ENCODE measurements at places on chromosomes 2 and 18. TPM values are rescaled to one million over a fixed set of nuclear protein-coding genes. Genes with fewer than 3 reads are reported as not detected.

GRCh38 chr18:38551881-38552280 is 986.3 kb upstream of the CELF4 start:
- no peaks in the 10 kb centered on the region for H3K4me1 ChIP-seq
- no peak overlapping the region for H3K27ac ChIP-seq
- no peaks in the 10 kb centered on the region for H3K36me3 ChIP-seq
- no peak overlapping the region for H3K4me3 ChIP-seq
- peaks cover 5% of the 10 kb centered on the region for H3K27me3 ChIP-seq

GRCh38 chr2:182784058-182784706 is 68.1 kb downstream of the DNAJC10 start:
- H3K4me3 ChIP-seq, result no peak overlapping the region
- no peak for DNase-seq
- H3K4me1 ChIP-seq, result no peaks in the 10 kb centered on the region
- no peaks in the 10 kb centered on the region for H3K27me3 ChIP-seq

DNA sequence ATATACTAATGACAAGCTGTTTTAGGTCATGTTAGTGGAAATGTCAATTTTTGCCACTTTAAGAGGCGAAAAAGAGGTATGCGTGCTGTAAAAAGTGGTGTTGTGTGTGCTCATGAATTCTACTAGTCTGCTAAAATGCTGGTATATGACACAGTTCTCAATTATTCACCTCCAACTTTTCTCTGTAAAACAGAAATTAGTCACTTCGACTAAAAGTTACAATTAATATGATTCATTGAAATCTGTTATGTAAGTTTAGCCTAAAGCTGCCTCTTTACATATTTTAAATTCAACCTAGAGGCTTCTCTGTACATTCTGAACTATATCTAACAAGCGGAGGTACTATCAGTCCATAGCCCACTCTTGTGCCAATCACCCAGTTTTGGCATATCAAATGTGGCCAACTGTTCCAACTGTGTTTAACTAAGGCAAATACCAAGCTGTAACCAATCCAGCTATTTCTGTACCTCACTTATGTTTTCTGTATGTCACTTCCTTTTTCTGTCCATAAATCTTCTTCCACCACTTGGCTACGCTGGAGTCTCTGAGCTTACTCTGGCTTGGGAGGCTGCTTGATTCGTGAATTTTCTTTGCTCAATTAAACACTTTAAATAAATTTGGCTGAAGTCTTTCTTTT is 20.8 kb downstream of the BAZ2B start:
- H3K36me3 ChIP-seq, result no peaks in the 10 kb centered on the region
- DNase-seq, result no peak
- H3K27me3 ChIP-seq, result no peaks in the 10 kb centered on the region

DNA sequence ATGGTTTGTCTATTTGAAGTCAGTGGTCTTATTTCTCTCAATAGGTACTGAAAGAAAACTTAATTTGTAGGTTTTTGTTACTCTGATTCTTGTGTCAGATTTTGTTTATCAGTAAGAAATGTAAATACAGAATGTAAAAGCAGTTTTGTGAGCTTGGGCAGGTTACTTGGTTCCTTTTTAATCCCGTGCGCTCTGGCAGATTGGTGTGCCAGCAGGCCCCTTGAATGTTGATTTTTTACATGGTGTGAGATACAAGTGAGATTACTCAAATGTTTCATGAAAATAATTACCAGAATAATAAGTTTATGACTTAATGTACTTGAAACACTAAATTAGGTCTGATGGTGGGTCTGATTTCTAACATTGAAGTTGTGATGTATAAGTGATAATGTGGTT is 13.4 kb downstream of the HNRNPA3 start:
- H3K4me3 ChIP-seq, result no peak overlapping the region
- peaks cover 36% of the 10 kb centered on the region for H3K4me1 ChIP-seq
- no peaks in the 10 kb centered on the region for H3K27me3 ChIP-seq
- peaks cover 5% of the 10 kb centered on the region for H3K36me3 ChIP-seq
- H3K27ac ChIP-seq, result peak overlapping the region; percentile 73

DNA sequence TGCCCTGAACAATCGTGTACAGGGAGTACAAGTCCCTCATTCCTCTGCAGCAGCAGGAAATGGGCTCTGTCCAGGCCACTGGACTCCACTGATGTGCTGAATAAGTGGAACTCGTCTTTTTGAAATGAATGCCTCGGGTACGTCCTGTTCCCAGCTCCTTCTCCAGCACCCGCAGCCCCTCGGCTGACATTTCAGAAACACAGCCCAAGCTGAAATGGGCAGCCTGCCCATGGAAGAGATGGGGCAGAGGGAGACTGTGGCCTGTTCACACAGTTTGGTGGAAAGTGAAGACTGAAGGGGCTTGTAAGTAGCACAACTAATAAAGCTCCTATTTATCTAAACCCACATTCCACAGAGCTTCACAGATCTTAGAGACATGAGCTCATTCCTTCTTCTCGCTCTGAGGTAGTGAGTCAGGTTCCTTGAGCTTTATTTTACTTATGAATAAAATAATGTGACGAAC is 498.6 kb downstream of the TXNL1 start:
- no peak for DNase-seq
- H3K27me3 ChIP-seq, result no peaks in the 10 kb centered on the region
- no peaks in the 10 kb centered on the region for H3K36me3 ChIP-seq
- H3K4me3 ChIP-seq, result no peak overlapping the region

DNA sequence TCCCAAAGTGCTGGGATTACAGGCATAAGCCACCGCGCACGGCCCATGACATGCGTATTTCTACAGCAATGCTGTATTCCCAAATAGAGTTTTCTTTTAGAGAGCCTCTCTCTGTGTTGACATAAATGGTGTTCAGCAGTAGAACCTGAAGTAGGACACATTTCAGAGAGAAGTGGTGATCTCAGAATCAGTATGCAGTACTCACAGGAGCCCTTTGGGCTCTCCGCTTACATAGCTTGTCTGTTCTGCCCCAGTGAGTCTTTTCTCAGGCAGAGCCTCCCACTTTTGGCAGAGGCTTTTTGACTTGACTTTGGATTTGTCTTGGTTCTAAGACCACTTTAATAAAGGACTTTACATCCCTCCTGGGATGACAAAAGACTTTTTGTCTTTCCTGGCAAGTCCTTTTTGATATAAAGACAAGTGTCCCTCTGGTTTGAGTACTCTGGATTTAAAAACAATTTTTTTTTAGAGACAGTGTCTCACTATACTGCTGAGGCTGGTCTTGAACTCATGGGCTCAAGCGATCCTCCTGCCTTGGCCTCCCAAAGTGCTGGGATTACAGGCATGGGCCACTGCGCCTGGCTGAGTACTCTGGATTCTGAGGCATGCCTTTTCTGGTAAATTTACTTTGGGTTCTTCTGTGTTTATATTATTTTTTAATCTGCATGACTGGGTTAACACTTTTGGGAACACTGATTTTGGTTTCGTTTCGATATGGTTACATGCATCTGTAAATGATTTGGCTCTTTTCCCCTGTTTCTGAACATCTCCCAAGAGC is 113.3 kb downstream of the SMAD2 start:
- no peaks in the 10 kb centered on the region for H3K27me3 ChIP-seq
- H3K36me3 ChIP-seq, result peaks cover 6% of the 10 kb centered on the region
- H3K27ac ChIP-seq, result no peak overlapping the region

DNA sequence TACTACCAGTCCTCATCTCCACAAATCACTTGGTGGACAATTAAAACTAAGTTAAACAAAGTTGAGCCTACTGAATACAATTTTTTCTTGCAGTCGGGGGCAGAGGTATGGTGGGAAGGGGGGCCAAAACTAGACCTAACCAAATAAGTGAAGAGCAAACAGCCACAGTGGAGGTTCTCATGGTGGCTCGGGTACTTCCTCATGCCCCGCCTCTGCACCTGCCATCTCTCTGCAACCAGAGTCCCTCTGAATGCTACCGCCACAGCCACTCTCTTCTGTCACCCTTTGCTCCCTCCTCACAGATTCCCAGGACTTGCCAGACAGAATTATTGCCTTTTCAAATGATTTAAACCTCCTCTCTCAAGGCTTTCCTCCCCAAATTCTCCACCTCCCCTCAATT is 204.2 kb downstream of the TMEM247 start:
- DNase-seq, result no peak
- H3K27me3 ChIP-seq, result peaks cover 11% of the 10 kb centered on the region
- H3K36me3 ChIP-seq, result no peaks in the 10 kb centered on the region
- no peak overlapping the region for H3K4me3 ChIP-seq
- H3K27ac ChIP-seq, result no peak overlapping the region

DNA sequence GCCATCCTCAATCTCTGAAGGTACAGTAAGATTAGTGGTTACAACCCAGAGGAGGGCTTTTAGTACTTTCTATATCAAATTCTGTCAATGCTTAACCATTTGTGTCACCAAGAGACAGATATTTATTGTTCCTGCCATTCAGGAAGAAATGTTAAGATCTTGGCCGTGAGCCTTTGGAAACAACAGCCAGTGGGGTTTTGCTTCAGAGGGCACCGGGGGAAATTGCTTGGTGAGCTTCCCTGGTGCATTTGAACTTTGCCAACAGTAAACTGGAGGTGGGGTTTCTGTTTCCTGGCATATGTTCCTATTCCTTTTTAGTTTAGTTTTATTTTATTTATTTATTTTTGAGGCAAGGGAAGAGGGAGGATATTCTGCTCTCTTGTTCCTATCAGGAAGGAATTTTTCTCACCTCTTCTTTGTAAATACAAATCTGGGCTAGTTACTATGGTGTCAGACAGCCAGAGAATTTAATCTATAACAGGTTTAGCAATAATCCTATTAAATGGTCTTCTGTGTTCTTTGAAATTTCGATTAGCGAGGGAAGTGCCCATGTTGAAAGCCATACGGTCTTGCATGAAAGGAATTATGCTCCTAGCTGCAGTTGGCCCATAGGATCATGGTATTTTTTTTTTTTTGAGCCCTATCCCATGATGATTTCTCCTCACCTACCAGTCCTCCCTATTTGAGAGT is 95.7 kb downstream of the MAIP1 start:
- no peak overlapping the region for H3K4me3 ChIP-seq
- no peak overlapping the region for H3K27ac ChIP-seq
- DNase-seq, result no peak
- H3K27me3 ChIP-seq, result peaks cover 19% of the 10 kb centered on the region
- peaks cover 2% of the 10 kb centered on the region for H3K4me1 ChIP-seq

DNA sequence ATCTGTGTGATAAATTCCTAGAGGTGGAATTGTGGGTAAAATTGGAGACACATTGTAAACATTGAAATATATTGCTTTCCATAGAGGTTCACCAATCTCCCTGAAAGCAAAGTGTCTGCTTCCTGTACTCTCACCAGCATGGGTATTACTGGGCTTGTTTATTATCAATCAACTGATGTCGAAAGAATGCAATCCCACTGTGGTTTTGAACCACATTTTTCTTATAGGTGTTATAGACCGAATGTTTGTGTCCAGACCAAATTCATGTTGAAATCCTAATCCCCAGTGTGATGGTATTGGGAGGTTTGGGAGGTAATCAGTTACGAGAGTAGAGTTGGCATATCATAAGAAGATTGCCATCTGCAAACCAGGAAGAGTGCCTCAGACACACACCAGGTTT is 1212.4 kb downstream of the LRP1B start:
- no peaks in the 10 kb centered on the region for H3K27me3 ChIP-seq
- H3K4me3 ChIP-seq, result no peak overlapping the region
- H3K36me3 ChIP-seq, result no peaks in the 10 kb centered on the region
- H3K4me1 ChIP-seq, result no peaks in the 10 kb centered on the region
- H3K27ac ChIP-seq, result no peak overlapping the region

DNA sequence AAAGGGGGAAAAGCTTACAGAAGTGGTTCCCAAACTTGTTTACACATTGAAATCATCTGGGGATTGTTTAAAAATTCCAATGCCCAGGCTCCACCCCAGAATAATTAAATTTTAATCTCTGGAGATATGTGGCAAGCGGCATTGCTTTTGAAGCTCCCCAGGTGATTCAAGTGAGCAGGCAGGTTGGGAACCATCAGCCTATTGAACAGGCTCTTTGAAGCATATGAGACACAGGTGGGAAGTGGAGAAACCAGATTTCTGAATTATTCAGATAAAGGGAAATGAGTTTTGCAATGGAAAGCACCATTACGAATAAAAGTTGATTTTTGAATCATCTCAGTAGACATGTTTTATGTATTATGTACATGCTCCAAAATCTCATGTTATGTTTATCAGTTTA is 57.6 kb upstream of the NOSTRIN start:
- no peaks in the 10 kb centered on the region for H3K27me3 ChIP-seq
- H3K4me1 ChIP-seq, result peaks cover 38% of the 10 kb centered on the region
- peak overlapping the region; percentile 4 for H3K27ac ChIP-seq

DNA sequence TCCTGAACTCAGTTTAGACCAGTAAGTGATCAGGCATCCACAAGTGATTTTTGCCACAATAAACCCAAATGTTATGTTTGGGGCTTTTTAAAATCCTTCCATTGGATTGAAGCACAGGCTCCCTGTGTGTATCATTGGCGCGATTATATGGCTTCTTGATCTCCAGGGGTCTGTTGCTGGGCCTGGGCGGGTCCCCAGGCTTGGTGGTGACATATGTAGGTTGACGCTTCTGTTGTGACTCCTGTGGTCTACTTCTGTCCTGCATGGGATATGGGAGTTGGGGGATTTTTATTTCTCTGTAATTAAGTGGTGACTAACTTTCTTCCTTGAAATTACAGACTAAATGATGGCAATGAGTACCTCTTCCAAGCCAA is 56.2 kb upstream of the EML6 start:
- peak overlapping the region; percentile 79 for H3K27ac ChIP-seq
- peaks cover 7% of the 10 kb centered on the region for H3K4me1 ChIP-seq
- H3K36me3 ChIP-seq, result peaks cover 29% of the 10 kb centered on the region
- DNase-seq, result no peak

GRCh38 chr18:50279752-50280151 is 1.6 kb downstream of the MBD1 start:
- H3K27me3 ChIP-seq, result no peaks in the 10 kb centered on the region
- H3K4me1 ChIP-seq, result peaks cover 49% of the 10 kb centered on the region
- DNase-seq, result no peak
- peak overlapping the region; percentile 61 for H3K27ac ChIP-seq
- peak overlapping the region; percentile 98 for H3K4me3 ChIP-seq

DNA sequence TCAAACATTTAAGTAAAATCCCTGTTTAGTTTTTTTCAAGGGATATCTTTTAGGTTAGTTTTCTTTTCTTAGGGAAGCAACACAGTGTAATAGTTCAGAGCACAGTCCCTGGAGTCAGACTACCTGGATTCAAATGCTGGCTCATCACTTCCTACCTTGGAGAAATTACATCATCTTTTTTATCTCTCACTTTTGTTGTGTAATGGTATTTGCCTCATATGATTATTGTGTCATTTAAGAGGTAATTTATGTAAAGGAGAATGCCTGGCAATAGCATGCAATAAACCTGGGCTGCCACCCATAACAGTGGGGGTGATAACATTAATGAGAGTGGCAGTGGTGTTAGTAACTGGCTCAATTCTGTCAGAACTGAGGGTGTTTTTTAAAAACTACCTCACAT is 26.3 kb downstream of the ERLEC1 start:
- H3K27me3 ChIP-seq, result no peaks in the 10 kb centered on the region
- H3K4me1 ChIP-seq, result no peaks in the 10 kb centered on the region
- peaks cover 6% of the 10 kb centered on the region for H3K36me3 ChIP-seq
- H3K27ac ChIP-seq, result peak overlapping the region; percentile 9
- DNase-seq, result no peak

The TUBA3E gene
- total RNA-seq, result not detected

The SLC14A1 gene
- 4.1 TPM for total RNA-seq

The GNLY gene
- 5.3 TPM for total RNA-seq

The NPHP1 gene
- 1.3 TPM for total RNA-seq

The TSPYL6 gene
- total RNA-seq, result not detected

The KCNE4 gene
- total RNA-seq, result not detected

The CXCR1 gene
- total RNA-seq, result not detected
